Breast epithelium (tissue), 4 donors: ENCODE measurements at places on chromosomes 5 and 9.

GRCh38 chr5:87027570-87027969 lies 240.1 kb upstream of the RASA1 start:
- no peak for DNase-seq

DNA sequence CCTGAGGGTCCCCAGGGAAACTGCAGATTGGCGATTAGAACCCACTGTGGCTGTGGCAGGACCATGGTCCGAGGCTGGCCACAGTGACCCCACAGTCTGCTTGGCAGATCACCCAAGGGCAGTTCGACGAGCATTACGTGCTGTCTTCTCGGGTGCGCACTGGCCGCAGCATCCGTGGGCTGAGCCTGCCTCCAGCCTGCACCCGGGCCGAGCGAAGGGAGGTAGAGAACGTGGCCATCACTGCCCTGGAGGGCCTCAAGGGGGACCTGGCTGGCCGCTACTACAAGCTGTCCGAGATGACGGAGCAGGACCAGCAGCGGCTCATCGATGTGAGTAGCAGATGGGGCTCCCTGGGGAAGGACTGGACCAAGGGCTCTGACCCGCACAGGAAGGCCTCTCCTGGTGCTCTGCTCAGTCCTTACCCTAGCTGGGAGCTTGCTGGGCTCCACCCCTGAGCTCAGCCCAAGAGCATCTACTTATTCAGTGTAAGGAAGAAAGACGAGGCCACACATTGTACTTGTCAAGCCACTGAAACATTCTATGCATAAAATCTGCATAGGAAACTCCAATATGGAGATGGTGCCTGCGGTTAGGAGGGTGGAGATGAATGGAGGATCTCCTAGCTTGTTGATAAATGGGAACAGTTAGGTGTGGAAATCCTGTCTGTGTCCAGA lies 21.9 kb downstream of the CKMT2 start:
- no peak for DNase-seq

DNA sequence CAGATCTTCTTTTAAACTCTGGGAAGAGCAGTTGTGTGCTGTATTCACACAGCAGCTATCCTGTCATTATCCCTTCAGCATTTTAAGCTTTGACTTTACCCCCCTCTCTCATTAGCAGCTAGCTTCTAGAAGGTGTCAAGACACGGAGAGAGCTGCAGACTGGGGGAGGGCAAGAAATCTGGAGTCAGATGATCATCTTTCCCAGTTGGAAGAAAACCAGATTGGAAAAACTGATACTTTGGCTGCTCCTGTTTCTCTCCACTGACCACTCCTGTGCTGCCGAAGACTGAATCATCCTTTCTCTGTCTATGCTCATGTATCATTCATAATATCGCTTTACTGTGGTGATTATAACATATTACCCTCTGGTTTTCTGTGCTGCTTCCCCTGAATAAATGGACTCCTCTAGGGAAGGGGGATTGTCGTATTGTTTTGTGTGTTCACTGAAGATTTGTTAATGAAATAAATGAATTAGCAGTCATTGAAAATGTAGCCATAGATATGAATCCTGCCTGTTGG lies 75.1 kb downstream of the SH3GL2 start:
- no peak for DNase-seq

DNA sequence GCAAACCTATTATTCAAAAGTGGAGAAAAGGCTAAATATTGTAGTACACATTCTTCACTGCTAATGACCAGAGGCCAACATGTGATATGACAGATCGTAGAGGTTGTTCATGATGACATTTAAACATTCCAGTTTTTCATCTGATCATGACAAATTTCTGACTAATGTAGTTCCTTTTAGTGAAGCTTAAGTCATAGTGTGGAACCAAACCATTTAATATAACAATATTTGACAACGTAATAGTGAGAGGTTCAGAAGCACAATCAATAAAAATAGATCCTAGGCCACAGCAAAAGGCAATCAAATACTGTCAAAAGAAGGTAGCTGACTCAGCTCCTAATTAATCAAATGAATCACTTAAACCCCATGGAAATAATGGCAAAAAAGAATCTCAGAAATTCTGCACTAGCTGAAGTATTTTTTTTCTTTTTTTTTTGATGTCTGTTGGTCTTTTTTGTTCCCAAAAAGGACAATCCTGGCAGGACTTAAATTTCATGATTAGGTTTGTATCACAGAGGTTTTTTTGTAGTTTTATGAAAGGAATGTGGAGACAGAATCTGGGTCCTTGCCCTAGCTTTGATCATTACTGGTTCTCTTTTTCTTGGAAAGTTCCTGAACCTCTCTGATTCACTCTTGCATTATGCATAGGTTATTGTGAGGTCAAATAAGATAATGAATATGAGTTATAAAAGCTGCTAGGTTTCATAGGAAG lies 795.0 kb downstream of the DTWD2 start:
- DNase-seq, result no peak

DNA sequence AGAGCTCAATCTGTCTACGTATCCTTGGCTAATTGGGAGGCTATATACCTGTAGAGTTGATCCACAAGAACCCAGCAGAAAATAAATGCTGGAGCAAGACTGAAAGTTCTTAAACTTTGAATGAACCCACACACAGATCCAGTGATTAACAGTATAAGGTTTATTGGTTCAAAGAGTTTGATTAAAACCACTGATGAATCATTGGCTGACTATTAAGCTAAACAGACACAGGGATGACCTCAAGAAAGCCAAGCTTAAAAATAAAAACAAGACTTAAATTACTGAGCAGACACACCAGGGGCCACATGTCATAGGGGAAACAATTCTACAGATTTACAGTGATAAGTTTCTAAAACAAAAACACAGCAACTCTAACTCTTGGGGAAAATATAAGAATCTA lies 163.6 kb downstream of the SPATA31D1 start:
- DNase-seq, result no peak

DNA sequence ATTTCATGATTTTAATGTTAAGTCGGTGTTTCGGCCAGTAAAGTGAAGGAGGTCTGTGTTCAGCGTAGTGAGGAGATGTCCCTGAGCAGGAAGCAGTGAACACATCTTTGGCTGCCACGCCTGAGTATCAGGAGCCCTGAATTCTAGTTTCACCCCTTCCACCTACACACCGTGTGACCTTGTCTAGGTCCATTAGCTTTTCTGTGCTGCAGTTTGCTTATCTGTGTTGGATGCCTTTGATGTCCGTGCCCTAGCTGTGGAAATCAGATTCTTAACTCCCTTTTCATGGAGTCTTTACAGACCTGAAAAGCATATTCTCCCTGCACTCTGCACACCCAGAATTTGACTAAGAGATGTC lies 601 bp downstream of the FBXO38 start:
- no peak for DNase-seq

DNA sequence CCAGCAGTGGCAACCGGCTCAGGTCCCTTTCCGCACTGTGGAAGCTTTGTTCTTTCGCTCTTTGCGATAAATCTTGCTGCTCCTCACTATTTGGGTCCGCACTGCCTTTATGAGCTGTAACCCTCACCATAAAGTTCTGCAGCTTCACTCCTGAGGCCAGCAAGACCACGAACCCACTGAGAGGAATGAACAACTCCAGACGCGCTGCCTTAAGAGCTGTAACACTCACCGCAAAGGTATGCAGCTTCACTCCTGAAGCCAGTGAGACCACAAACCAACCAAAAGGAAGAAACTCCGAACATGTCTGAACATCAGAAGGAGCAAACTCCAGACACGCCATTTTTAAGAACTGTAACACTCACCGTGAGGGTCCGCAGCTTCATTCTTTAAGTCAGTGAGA lies 103.5 kb downstream of the GLIS3 start:
- no peak for DNase-seq

DNA sequence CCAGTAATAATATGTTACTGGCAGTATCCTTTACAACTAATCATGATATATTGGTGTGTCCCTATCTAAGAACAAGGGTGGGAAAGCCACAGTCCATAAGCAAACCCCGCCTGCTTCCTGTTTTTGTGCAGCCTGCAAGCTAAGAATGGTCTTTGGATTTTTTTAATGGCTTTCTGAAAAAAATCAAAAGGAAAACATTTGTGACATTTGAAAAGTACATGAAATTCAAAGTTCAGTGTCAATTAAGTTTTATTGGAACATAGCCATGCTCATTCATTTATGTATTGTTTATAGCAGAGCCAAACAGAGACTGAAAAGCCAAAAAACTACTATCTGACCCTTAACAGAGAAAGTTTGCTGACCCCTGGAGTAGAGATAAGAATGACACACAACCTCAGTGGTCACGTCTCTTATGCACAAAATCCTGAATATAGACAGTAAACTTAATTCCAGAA lies 12.8 kb upstream of the TMEM245 start:
- DNase-seq, result no peak
